Caudate nucleus (tissue), 63 donors: ENCODE measurements at places on chromosomes 7 and 10.

DNA sequence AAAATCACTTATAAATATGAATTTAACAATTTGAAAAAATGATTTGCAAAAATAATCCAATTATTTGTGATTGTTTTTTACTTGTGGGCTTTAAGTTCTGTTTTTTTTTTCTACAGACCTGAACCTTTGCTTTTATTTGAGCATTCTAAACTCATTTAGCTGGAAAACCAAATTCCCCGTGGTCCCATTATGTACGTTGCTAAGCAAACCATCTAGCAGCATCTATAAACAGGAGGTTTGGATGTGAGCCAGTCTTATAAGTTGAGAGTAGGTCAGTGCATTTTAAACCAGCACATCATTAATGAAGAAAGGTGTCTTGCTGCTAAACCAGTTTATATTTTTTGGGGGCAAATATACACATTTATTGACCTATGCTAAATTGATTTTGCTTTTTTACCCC is 77.3 kb downstream of the LRRN3 start:
- no peak for DNase-seq

GRCh38 chr10:43409385-43410109 is 561 bp upstream of the HNRNPF start:
- no peak for DNase-seq

- DNase-seq: no peak
These were observed 420.3 kb upstream of the AUTS2 start for GRCh38 chr7:69177941-69178494.

- DNase-seq: no peak
These were observed 675 bp upstream of the GIMAP1 start for GRCh38 chr7:150715738-150716137.

GRCh38 chr10:76251841-76252671 is 820.6 kb downstream of the LRMDA start:
- DNase-seq: no peak

GRCh38 chr7:96699219-96699871 is 10.3 kb downstream of the SEM1 start:
- no peak for DNase-seq

DNA sequence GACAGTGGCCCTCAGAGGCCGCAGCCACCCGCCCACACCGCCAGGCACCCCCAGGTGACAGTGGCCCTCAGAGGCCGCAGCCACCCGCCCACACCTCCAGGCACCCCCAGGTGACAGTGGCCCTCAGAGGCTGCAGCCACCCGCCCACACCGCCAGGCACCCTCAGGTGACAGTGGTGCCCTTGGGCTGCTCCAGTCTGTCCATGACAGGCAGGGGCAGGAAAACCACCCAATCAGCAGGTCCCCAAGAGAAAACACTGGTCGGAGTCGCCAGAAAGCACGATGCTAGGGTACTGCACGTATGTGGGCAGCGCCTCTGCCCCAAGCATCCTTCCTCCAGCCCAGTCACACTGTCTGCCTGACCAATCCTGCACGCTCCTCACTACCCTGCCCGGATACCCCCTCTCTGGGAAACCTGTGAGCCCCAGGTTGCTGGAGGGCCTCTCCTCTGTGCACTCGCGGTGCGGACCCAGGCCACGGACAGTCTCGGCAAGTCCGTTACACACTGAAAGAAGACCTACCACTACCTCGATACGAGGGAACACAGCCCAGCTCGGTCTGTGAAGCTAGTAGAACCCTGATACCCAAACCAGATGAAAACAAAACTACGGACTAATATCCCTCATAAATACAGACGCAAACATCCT is 11.7 kb upstream of the GPR146 start:
- DNase-seq: no peak

- DNase-seq: no peak
These were observed 18.4 kb downstream of the TM9SF3 start for GRCh38 chr10:96568402-96568801.

- no peak for DNase-seq
These were observed 6.8 kb upstream of the SCART1 start for GRCh38 chr10:133446979-133447378.

DNA sequence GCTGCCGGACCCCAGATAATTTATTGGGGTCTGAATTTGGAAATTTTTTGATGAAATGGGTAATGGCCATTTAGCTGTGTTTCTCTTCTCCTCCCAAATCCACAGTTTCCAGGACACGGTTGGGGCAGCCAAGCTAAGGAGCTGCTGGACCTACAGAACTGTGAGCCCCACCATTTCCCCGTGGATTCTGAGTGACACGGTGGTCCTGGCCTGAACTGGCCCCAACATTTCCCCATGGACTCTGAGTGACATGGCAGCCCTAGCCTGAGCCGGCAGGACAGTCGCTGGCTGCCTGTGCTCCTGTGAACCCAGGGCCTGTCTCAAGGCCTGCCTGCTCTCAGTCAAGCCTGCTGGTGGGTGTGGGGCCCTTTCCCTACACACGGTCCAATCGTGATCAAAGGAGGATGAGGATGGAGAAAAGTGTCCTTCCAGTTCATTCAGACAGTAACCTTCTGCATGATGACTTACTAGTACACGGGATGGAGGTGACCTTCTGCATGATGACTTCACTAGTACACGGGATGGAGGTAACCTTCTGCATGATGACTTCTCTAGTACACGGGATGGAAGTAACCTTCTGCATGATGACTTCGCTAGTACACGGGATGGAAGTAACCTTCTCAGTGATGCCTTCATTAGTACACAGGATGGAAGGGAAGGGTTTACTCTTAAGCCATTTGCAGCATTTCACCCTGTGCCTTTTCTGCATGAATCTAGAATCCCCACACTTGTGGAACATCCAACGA is 359.9 kb downstream of the GLRX3 start:
- no peak for DNase-seq

- DNase-seq: no peak
These were observed 181.8 kb upstream of the MBL2 start for GRCh38 chr10:52954407-52954806.

- DNase-seq: no peak
These were observed 10.9 kb upstream of the KCNMA1 start for GRCh38 chr10:77648472-77648871.

- no peak for DNase-seq
These were observed 42.5 kb upstream of the KMT2E start for GRCh38 chr7:104971290-104972071.

GRCh38 chr7:40595129-40595528 is 460.3 kb downstream of the SUGCT start:
- no peak for DNase-seq

DNA sequence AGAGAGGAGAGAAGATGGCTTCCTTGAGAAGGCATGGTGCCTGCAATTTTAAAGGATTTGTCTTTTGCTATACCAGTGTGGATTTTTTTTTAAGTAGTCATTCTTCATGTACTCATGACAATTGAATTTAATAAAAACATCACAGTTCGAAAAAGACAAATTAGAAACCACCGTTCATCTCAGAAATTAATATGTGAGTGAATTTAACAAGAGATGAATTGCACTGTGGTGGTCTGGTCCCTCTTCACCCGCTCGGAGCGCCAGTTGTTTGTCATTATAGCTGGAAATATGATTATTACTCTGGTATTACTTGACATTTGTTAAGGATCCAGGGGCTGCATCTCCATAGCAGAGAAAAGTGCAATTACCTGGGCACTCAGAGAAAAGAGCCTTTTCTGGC is 91.9 kb downstream of the LRRC18 start:
- DNase-seq: no peak

DNA sequence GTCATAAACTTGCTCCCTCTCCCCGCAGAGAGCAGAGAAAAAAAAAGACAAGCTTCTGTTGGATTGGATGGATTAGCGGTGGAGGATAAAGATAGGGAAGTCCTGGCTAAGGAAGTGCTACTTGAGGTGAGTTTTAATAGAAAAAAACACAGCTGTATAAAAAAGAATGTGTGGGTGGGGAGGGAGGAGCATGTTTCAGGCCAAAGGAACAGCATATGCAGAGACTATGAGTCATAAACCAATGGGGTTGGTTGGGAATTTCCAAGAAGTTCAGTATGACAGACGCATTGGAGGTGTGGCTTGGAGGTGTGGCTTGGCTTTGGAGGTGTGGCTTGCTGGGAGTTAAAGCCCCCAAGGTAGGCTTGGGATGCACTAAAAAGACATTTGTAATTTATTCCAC is 103.0 kb upstream of the LSM8 start:
- DNase-seq: no peak

DNA sequence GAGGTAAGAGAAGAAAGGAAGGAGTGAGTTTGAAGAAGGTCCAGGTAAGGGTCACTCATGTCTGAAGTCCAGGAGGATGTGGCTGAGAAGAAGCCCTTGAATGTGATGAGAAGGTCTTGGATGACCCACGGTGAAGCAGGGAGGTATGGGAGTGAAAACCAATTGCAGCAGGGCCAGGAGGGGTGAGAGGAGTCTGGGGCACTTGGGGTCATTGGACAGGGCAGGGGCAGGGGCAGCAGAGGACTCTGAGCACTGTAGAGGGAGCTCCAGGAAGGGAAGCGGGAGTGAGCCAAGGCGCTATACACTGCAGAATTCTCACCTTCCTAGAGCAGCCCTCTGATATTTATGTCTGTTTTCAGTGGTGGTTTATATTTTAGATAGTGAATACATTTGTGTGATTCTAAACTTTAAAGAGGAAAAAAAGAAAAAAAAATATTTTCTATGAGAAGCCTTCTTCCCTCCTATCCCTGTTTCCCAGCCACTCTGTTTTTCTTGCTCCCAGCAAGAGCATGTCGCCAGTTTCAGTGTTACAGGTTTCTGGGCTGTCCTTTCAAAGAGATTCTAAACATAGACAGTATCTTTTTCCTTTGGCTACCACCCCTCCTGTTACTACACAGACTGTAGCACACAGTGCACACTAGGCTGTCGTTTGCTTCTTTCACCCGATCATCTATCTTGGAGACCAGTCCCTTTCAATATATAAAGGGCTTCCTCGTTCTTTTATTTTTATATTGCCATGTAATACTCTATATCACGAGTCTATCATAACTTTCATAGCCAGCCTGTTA is 24.5 kb downstream of the BLVRA start:
- no peak for DNase-seq

GRCh38 chr10:115129752-115130151 is 36.6 kb downstream of the ATRNL1 start:
- no peak for DNase-seq

DNA sequence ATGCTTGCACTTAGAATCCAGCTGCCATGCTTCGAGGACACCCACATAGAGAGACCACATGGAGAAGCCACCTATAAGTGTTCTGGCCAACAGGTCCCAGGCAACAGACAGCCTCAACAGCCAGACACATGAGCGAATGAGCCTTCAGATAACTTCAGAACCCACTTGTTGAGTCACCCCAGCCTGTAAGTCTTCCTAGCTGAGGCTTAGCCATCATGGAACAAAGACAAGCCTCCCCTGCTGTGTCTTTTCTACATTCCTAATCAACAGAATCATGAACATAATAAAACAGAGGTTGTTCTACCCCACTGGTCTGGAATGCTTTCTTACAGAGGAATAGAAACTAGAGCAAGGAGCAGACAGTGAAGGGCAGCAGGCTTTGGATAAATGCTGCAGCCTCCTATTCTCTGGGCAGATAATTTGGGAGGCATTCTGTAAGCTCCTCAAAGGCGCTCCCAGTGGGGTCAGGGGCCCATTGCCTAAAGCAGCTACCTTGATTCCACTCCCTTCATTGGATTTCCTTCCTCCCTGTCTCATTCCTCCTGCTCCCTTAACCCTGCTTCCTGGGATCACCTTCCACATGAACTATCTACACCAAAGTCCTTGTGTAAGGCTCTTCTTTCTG is 4.6 kb downstream of the TLL2 start:
- DNase-seq: no peak

GRCh38 chr7:117995850-117996650 is 122.8 kb upstream of the CTTNBP2 start:
- DNase-seq: no peak

DNA sequence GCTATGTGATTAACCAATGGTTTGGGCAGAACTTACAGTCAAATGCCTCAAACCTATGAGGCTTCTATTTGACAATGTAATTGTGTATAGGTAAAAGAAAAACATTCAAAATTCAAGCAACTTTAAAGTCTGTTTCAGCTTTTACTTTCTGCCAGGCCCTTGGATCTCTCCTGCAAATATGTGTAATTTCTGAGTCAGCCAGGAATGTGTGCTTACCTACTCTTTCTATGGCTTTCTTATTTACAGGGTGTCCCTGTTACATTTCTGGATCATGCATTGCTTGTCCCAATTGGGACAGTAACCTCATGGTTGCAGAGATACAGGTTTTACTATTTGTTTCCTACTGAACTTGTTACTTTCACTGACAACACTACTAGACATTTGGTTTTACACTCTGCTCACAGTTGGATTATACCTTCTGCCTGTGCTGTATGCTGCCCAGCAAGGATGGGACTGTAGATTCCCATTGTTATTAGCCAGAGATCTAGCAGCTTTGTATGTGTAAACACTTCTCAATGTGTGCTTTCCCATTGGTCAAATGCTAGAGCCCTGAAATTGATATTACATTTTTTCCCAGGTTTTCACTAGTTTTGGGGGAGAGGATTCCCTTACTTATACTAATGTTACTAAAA is 355.3 kb downstream of the ARL4A start:
- no peak for DNase-seq

- no peak for DNase-seq
These were observed 37.8 kb downstream of the RNLS start for GRCh38 chr10:88545359-88545758.

DNA sequence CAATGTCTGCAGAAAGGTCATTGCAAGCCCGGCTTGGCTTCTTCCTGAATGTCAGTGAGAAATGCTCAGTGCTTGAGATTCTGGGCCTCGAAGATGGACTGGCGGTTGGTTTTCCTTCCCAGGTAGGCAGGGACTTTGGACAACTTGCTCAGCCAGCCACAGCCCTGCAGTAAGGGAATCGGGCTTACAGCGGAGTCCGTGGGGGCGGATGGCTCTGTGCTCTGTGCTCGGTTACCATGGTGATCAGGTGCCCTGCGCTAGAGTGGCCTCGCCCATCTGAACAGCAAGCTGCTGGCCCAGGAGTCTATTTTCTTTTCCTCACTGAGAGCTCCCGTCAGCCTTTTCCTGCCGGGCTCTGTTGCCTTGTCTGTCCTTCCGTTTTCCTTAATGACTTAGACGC is 77.8 kb upstream of the SH2B2 start:
- no peak for DNase-seq

- no peak for DNase-seq
These were observed 160.7 kb downstream of the PTPN20 start for GRCh38 chr10:47071891-47072290.

DNA sequence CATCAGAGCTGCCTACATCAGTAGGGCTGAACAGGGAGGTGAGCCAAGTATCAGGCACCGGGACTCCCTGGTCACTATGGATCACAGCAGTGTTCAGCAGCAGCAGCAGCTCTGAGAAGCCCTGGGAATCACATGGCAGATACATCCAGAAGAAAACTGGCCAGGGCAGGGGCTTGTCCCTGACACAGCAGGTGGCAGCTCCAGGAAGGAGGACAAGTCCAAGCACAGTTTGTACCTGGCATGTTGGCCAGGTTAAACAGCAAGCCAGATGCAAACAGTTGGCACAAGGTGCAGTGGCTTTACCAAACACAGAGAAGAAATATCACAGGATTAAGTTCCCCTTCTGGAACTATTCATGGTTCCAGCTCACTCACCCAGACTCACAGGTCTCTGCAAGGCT is 139.4 kb downstream of the KCNMA1 start:
- DNase-seq: no peak

- DNase-seq: no peak
These were observed 50.4 kb upstream of the PPP2R2D start for GRCh38 chr10:131850383-131850870.
